ENCODE measurements at places on chromosomes 5 and 9.

DNA sequence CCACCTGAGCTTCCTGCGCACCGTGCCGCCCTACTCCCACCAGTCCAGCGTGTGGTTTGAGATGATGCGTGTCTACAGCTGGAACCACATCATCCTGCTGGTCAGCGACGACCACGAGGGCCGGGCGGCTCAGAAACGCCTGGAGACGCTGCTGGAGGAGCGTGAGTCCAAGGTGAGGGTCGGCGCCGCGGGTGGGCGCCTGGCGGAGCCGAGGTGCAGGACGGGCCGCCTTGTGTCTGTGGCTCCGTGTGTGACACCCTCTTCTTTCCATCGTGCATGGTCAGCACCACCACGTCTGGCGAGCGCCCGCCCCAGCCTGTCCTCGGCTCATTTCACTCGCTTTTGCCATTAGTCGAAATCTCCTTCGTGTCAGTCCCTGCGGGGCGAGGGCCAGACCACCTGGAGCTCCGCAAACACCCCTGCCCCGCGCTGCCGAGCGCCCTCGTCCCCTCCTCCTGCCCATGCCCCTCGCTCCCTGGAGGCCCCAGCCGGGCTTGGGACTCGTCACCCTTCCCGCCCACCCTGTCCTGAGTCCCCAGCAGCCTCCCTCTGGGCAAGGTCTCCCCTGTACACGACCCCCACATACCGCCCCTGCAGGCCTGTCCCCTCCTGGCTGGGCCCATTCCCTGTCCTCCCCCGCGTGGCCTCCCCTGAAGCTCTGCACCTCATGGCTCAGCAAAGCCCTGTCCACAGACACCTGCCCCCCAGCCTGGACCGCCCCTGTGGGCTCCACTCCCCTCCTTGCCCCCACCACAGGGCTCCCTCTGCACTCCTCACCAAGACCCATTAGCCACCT is 7.0 kb downstream of the GRIN1 start:
- no peak for DNase-seq

- no peak for DNase-seq
Observed at GRCh38 chr9:135803441-135803840, 101.5 kb downstream of the KCNT1 start.

GRCh38 chr5:169655353-169655752 is 18.3 kb downstream of the DOCK2 start:
- DNase-seq, result no peak

- no peak for DNase-seq
Observed at GRCh38 chr9:129486756-129487657, 133.9 kb downstream of the C9orf50 start.

DNA sequence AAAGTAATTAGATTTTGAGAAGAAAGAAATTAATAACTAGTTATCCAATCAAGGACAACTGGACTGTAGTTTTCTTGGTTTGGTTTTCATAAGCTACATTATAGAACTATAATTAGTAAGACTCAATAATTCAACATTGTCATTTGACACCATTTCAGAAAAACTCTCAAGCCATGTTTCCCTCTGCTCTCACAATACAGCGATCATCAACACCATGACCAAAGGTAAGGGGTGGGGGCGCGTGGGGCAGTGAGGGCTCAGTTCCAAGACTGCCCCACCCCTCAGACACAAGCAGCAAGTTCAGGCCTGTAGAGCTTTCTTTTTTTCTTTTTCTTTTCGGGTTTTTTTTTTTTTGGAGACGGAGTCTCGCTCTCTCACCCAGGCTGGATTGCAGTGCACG is 6.4 kb downstream of the CMBL start:
- no peak for DNase-seq

DNA sequence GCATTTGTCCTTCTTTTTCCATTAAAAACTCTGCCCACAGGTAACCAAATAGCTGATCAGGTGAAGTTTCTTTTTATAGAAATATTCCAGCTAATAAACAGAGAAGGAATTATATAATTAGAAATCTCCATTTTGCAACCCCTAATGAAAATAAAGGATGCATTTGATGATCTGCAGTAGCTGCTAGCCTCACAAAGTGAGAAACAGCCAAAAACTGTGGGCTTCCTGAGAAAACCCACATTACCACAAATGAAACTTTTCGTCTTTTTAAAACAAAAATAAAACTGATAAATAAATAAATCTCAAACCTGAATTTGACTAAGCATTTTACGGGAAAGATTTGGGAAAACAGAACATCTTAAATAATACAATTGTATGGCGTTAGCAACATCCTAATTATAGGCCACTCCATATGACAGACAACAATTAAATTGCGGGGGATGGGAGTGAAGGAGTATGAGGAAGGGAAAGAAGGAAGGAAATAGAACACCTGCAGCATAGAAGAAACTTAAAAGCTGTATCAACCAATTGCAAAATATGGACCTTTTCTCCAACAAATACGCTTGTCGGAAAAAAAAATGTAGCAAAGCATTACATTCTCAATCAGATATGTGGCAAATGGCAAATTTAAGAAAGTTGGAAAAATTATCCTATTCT is 283.0 kb upstream of the ITGA1 start:
- no peak for DNase-seq
